Stimulated activated CD8-positive, alpha-beta memory T cell treated with anti-CD3 and anti-CD28 coated beads, Interleukin-15, amount 100 ng/mL, for 1 hour (primary cell): ENCODE measurements at places on chromosomes 3 and 15.

GRCh38 chr3:136120373-136121348 lies 75.5 kb downstream of the MSL2 start:
- DNase-seq: no peak

DNA sequence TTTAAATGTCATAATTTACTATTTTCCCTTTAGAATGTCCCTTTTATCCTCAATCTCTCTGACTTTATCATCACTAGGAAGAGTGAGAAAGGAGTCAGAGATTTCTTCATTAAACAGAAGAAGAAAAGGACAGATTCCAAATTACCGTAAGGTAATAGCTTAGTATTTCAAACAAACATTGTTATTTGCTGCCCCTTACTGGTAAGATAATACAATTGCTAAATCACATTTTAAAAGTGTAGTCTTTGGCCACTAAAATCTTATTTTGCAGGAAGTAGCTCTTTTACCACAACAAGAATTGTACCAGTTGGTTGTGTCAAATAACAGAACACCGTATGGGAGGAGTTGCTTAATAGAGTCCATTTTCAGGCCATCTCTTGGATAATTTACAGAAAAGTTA lies 53.7 kb downstream of the CGGBP1 start:
- DNase-seq: no peak

- no peak for DNase-seq
Measured at GRCh38 chr3:146065573-146066006, 95.4 kb downstream of the PLOD2 start.

DNA sequence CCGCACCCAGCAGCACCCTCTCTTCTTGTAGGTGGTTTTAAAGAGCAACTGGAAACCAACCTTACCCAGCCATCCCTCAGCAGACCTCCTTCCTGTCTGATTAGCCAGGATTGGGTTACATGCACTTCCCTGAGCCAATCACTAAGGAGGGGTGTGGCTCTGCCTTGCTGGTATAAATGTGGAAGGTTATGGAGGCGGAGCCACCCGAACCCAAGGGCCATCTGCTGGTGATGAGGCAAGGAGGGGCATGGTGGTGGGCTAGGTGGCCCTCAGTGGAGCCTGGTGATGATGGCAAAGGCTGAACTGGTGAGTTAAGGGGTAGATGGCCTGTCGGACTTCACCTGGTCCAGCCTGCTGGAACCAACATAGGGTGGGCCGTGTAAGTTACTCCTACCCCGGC lies 39.8 kb downstream of the CCDC33 start:
- DNase-seq: no peak

GRCh38 chr3:29203851-29204250 lies 77.0 kb upstream of the RBMS3 start:
- DNase-seq: no peak

DNA sequence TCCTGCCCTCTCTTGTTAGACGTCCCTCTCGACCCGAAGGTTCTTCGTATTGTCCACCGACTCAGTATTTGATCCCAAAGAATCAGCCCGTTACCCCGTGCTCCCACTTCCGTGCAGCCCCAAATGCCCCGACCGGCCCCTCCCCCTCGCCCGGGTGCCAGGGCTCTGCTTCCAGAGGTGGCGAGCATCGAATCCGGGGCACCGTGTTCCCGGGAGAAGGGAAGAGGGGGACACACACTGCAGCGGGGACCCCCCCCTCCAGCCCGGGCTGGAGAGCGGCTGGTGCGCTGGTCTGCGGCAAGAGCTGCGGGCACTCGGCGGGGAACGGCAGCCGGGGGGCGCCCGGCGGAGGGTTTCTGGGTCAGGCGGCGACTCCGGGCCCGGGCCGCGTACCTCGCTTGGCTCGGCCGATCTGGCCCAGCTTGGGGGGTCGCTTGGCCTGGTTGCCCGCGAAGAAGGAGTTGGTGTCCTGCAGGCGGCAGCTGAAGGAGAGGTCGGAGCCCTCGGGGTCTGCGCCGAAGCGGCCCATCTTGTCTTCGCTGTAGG lies 556 bp downstream of the CAMK2N2 start:
- DNase-seq: no peak

- no peak for DNase-seq
Measured at GRCh38 chr3:5217824-5218595, 30.5 kb downstream of the EDEM1 start.

DNA sequence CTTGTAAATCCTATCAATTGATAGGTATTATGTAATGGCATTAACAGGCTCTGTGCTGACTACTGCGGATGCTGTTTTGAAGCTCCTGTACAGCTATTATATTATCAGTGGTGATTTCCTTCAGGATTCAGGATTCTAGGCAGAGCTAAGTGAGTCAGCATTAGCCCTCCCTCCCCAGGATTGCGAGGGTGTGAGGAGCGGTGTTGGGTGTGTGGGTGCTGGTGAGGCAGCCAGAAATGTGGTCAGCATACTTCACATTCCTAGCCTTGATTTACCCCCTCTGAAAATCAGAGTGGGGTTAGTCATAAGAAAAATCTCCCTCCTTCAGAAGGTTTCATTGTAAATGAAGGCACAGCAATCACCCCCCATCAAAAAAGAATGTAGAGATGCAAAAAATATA lies 72.5 kb downstream of the SNTN start:
- DNase-seq: no peak

DNA sequence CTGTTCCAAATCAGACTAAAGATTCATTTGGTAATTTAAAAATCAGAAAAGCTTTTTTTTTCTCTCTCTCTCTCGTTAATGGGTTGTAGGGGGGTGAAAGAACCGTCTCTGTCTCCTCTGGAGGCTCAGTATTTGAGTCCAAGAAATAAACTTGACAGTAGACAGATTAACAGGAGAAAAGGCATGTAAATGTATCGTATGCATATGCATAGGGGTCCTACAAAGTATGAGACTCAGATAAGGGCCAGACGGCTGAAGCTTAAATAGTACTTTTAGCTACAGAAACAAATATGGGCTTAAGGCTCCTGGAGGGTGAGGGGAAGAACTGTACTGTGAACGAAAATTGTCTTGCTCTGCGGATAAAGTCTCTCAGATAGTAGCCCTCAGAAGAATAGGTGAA lies 42.4 kb downstream of the PIK3CA start:
- DNase-seq: no peak

DNA sequence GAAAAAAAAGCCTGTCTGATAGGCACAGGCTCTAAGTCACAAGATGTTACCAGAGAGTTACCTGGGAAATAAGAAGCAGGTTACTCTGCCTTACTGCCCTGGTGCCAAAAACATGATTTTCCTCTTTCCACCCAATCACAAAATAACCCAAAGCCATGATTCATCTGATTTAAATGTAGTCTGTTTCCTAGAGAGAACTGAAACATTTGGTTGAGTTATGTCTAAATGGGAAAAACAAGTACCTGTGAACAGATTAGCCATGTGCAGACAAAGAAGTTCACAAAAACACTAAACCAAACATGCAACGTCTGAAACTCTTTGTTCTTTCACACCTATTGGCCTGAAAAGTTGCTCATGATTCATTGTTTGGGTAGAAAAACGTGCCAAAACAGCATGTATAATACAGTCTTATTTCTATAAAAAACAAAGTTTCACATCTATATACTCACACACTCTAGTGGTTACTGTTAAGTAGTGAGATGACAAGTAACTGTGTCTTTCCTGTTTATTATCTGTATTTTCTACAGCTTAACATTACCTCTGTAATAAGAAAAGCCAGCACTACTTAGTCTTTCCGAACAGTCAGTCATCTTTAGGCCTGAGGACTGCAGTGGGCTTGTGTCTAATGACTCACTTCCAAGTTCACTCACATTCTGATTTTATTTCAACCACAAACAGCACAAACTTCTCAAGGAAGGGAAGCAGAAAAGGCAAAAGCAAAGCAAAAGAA lies 30.2 kb downstream of the FAM174B start:
- DNase-seq: no peak

DNA sequence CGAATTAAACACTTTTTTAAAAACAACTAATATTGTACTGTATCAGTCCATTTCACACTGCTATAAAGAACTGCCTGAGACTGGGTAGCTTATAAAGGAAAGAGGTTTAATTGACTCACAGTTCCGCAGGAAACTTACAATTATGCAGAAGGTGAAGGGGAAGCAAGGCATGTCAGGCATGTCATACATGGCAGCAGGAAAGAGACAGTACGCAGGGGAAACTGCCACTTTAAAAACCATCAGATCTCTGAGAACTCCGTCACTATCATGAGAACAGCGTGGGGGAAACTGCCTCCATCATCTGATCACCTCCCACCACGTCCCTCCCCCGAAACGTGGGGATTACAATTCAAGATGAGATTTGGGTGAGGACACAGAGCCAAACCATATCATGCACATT lies 162.8 kb upstream of the TPM1 start:
- DNase-seq: no peak

GRCh38 chr3:179336345-179336929 lies 11.1 kb upstream of the MFN1 start:
- no peak for DNase-seq

- no peak for DNase-seq
Measured at GRCh38 chr3:59480486-59480995, 430.7 kb upstream of the CFAP20DC start.

DNA sequence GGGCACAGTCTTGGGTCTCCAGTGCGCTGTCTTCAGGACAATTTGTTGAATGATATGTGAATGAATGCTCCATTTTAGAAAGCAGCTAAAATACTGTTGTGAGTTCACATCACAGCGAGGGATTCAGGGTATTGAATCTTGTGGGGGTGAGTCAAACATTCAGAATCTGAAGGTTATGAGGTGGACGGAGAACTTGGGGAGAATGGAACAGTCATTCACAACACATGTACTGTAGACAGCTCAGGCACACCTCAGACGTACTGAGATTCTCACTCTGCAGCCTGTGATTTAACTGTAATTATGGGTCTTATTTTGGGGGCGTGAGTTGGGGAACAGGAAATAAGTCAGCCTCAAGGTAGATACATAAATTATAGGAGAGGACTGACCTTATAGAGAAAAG lies 13.9 kb downstream of the CRYBG3 start:
- no peak for DNase-seq

- DNase-seq: peak; percentile 49
Measured at GRCh38 chr15:48177766-48178647, at the start of gene MYEF2. MYEF2 (minus strand) TSS chr15:48178295; CDS start chr15:48178237, 58 bp downstream.

GRCh38 chr3:180011927-180012326 lies 24.8 kb downstream of the PEX5L start:
- DNase-seq: no peak

- DNase-seq: no peak
Measured at GRCh38 chr3:179768080-179768479, 115.2 kb downstream of the USP13 start.

- no peak for DNase-seq
Measured at GRCh38 chr15:78712797-78713515, 71.9 kb upstream of the CHRNB4 start.

DNA sequence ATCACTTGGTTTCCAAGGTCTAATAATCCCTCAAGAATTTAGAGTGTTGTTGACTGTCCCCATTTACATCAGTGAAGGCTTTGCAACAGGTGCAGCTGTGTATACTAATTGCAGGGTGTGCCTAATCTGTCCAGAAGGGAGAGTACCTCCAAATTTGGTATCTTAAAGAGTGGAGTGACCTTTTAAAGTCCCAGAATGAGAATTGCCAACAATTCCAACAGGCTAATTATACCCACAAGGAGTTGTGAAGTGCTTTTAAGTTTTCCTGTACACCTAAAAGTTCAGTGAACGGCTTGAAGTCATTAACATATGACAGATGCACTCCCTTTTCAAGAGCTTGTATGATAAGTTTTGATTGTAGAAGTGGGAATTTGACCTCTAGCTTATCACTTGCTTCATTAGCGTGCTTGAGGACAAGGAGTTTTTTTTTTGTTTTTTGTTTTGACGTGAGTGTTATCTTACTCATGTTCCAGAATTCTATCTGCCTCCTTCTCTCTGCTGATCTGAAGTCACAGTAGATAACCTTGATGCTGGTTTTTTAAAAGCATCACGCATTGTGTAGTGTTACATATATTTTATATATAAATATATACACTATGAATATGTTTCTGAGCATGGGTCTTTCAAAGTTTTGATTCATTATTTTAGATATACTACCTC lies 26.3 kb downstream of the CDIN1 start:
- DNase-seq: no peak

GRCh38 chr3:20752416-20752815 lies 566.4 kb upstream of the SGO1 start:
- DNase-seq: no peak
